ENCODE measurements at places on chromosomes 4 and X.

- DNase-seq: no peak
These were observed 24.4 kb downstream of the DCX start for GRCh38 chrX:111387470-111388070.

GRCh38 chrX:22800360-22800759 is 199.4 kb upstream of the DDX53 start:
- no peak for DNase-seq

DNA sequence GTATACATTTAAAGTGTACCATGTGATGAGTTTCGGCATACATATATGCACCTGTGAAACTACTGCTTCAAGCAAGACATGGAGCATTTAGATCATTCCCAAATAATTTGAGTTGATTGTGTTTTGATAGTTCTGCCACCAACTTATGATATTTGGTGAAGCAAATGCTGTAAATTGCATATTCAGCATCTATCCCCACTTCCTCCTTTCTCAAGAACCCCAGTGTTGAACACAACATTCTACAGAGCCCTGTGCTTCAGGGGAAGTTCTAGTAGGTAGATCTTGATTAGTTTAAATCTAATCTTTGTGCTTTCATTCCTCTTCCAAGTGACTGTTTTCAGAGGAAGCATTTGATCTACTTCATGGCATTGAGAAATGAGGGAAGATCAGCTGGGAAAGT is 5.4 kb upstream of the SHROOM3 start:
- no peak for DNase-seq

GRCh38 chrX:127708155-127708554 is 344.0 kb downstream of the ACTRT1 start:
- DNase-seq: no peak

- no peak for DNase-seq
These were observed 21.2 kb downstream of the C4orf54 start for GRCh38 chr4:99636422-99636821.

Measured in type B pancreatic cell (in vitro differentiated cells).